ENCODE measurements at places on chromosomes 2 and 18.

DNA sequence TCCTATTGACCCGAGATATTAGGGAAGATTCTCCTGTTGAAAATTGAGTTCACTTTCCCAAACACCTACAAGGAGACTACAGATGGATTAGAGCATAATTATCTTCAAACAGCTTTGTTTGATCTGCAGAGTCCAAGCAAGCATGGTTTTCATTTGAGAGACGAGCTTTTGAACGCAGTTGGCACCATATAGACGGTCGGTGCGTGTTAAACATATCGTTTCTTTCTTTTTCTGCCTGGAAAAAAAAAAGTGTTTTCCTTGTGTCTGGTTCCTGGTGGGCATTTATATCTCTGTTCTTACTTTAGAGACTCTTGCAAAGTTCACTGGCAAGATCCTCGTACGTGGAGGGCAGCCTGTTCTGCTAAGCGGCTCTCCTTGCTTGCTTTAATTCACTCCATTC is 248.9 kb downstream of the TMEM182 start:
- DNase-seq, result no peak

DNA sequence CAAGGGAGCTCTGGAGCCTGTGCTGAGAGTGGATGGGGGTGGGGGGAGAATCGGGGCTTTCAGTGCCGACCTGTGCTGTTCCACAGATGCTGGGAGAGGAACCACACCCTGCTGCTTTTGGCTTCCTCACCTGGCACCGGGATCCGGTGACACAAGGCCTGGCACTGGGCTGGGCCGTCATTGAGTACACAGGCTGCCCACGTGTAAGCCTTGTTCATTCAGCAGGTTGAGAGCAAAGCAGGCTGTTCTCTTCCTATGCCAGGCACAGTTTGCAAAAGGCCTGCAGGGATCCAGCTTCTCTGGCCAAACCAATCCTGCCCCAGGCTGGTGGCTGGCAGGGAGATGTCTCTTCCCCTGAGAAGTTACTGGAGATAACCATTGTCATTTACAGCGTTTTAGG is 17.1 kb downstream of the TRIB2 start:
- DNase-seq, result no peak

DNA sequence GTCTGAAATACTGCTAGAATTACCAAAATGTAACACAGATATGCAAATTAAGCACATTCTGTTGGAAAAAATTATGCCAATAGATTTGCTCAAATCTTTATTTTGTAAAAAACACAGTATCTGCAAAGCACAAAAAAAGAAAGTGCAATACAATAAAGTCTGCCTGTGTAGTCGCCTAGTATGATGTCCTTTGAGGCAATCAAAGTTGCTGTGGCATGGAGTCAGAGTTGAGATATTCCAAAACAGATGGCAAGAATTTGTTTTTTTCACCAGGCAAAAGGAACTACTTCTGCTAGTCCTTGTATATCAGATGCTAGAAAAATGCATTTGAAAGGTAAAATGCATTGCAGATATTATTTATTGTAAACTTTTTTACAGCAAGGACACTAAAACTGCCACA is 531.3 kb upstream of the TMEFF2 start:
- DNase-seq, result no peak

GRCh38 chr2:31253356-31254131 is 19.6 kb downstream of the EHD3 start:
- no peak for DNase-seq

GRCh38 chr2:44169155-44169898 is 652 bp downstream of the PPM1B start:
- DNase-seq, result peak; percentile 54

DNA sequence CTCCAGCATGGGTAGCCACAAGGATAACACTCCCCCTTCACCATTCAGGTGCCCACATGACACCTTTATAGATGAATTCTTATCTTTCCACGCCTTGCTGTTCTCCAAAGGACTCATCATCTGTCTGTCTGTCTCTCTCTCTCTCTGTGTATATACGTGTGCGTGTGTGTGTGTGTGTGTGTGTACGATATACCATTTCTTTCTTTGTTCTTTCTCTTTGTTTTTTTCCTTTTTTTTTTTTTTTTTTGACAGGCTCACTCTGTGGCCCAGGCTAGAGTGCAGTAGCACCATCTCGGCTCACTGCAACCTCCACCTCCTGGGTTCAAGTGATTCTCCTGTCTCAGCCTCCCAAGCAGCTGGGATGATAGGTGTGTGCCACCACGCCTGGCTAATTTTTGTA is 98.2 kb downstream of the DLGAP1 start:
- no peak for DNase-seq

DNA sequence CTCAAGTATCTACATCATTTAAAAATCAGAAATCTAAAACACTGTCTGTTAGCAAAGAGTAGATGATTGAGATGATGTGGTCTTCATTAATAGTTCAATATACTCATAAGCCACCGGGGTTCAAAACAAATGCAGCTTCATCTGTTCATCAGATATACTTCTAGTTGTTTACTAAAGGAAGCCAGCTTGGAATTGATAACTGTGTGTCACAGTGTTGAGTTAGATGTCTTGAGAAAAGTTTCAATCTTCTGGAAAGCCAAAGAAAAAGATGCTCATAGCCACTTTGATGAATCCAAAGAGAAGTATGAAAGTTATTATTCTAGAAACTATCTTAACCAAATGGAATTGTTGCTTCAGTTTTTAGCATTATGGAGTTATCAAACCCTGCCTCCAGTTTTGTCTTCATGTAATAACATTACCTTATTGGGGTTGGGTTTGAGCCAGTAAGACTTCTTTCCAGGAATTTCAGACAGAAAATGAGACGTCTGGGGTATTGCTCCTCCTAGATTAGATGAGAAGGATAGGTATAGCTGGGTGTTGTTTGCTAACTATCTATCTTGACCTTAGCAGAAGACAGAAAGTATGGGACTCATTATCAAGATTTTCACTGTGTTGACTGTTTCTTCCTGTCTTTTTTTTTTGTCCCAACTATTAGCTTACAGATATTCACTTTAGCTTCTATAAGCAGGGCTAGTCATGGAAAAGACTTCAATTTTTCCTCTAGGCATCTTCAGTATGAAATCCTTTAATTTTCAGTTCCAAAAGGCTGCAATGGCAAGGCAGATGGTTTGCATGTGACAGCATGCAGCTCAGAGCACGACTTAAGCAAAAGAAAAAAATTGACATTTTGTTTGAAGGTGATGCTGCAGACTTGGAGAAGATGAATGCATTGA is 66.5 kb downstream of the LNPK start:
- DNase-seq, result no peak
